ENCODE measurements at places on chromosomes 1 and 21. TPM values are rescaled to one million over a fixed set of nuclear protein-coding genes. Genes with fewer than 3 reads are reported as not detected.

DNA sequence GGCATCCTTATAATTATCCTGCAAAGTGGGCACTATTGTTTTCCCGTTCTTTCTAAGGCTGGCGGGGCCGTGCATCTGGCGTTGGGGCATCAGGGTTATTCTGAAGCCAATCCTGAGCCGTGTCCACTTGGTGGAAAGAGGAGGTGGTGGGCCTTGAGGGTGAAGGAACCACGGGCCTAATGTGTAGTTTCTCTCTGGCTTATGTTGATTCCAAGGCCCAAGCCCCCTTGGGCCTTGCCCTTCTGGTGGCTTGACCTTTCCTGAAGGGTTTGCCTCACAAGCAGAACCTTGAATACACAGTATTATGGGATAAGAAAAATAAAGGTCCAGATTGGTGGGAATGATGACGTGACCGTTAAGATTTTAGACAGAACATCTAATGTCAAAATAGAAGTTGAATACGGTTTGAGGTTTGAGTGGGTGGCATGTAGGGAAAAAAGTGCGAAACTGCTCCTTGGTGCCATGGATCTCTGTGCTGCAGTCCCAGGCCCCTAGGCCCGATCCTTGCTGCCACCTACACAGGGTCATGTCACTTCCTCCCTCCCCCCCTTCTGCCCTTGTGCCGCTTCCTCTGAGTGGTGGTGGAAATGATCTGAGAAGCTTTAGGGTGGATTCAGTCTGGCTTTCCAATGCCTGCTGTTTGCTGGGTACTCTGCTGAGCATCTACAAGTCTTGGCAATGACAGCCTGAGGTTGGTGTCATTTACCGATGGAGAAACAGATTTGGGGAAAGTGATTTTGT lies 90.5 kb downstream of the PRDM2 start:
- DNase-seq = no peak

GRCh38 chr1:84862810-84863251 lies 30.2 kb downstream of the LPAR3 start:
- DNase-seq = no peak

DNA sequence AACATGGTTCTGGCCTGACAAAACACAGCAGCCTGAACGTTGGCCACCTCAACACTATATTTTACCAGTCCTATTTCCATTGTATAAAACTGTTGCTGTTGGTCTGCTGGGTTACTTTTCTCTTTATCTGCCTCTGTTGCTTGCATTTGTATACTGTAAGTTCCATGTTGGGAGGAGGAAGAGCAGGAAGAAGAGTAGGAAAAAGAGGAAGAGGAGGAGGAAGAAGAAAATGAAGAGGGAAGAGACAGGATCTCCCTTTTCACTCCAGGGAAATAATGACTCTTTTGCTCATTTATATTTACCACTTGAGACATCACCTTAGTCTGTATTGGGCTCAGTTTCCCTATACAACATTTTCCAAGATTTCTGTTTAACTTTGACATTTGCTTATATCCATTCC lies 134.2 kb downstream of the PTPRC start:
- DNase-seq = no peak

DNA sequence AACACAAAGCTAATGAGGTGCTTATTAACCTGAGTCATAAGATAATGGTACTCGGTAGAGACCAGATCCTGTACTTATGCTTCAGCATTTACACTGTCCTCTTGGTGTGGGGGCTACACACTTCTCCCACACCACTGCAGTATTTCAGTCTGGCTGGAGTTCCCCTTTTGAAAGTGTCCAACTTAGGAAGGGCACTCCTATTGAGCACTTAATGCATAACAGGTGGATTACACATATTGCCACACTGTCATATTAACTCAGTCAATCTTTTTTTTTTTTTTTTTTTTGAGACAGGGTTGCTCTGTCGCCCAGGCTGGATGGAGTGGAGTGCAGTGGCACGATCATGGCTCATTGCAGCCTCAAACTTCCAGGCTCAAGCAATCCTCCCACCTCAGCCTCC lies 1.5 kb downstream of the GPATCH4 start:
- no peak for DNase-seq

DNA sequence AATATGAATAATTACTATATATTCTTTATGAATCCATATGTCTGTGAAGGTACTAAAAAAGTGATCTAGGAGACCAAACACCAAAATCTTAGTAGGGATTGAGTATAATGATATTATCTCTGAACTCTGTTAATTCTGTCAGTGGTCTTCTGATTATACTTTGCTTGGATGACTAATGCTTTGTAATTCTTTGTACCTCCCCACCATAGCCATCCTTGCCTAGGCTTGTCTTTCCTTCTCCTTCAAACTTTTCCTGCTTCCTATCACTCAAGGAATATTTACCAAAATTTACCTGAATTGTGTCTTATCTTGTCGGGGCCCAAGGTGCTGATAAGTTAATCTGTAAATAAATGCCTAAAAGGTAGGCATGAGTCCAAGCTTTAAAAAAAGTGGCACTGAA lies 845 bp upstream of the RGS5 start:
- no peak for DNase-seq

- DNase-seq = no peak
These were observed 144.3 kb downstream of the DNM3 start for GRCh38 chr1:171985639-171986038.

- no peak for DNase-seq
These were observed 766.5 kb upstream of the B3GALT2 start for GRCh38 chr1:193952778-193953374.

DNA sequence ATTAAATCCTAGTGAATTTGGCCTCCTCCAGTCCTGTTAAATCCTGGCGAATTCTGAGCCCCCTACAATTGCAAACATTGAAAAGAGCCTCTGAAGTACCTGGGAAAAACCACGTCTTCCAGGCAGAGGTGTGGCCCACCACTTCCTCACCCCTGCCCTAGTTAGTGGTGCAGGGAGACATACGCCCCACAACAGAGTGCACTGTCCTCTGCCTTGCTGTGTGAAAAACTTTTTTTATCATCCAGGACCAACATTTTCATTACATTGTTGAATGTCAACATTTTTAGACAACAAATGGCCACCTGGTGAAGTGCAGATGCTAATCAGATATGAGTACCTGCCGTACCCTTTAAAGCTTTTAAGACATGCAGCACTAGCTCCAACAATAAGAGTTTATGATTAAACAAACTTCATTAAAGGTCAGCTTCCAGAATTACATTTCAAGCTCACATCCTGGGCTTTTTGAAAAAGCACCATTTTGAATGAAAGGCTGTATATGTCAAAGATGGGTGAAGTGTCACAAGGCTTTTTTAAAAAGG lies 13.6 kb upstream of the TMPRSS2 start:
- DNase-seq = no peak

DNA sequence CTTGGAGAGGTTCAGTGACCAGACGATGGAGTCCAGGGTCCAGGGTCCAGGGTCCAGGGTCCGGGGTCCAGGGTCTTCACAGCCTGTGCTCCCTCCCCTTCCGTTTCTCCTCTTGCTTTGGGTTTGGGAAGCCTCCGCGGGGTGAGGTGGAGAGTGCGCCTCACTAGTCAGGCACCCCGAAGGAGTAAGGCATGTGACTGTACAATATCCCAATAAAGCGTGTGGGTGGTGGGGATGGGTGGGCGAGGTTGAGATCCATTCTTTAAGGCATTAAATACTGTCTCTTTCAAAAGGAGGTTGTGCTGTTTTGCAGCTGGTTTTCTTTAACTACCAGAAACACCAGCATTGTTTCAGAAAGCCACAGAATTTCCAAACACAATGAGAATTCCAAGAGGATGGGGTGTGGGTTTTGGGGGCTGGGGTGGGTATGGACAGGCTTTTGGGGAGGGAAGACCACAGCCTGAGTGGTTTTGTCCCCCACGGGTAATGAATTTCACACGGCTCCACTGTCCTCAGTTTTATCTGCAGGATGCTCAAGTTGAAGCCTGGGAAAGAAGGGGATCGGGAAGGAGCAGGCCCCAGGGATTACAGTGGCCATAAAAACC lies 65.7 kb downstream of the KIF26B start:
- DNase-seq = no peak

The TOR1AIP2 gene
- 98.3 TPM for total RNA-seq

DNA sequence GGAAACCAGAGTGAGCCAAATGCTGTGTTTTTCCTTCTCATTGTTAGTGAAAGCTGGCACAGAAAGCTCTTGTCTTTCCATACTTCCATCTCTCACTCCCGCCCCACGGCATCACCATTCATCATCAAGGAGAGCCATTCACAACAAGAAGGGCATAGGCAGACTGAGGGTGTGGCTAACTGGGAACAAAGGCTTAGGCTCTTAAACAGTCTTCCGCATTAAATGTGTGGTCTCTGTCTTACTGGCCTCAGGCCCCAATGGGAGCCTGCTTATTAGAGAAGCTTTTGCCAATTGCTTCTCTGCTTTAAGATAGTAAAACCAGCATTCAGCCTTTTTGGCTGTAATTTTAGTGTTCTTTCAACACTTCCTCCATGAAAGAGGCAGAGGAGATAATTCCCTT lies 51.4 kb downstream of the TNFSF18 start:
- DNase-seq = no peak

- no peak for DNase-seq
These were observed 9.8 kb downstream of the ATP13A2 start for GRCh38 chr1:17001760-17002523.

The ELAVL4 gene
- not detected for total RNA-seq

The FCRLB gene
- 0.13 TPM for total RNA-seq

The LMX1A gene
- not detected for total RNA-seq

The TDRKH gene
- total RNA-seq = 4.3 TPM

The C21orf58 gene
- 0.49 TPM for total RNA-seq

The NCF2 gene
- 3.4 TPM for total RNA-seq

DNA sequence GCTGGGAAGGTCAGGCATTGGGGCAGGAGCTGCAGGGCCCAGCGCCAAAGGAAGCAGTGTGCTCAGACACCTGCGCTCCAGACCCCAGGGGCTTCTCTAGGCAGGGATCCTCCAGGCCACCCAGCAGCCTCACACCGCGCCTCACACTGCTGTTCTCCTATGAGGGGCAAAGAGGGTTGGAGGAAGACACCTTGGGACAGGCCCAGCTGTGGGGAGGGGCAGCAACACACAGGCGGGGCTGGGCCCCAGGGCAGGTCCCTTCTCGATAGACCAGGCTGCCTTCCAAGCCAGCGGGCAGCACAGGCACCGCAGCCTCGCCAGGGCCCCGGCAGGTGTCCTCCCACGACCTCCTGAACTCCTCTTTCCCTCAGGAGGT lies 20.7 kb upstream of the PRSS38 start:
- no peak for DNase-seq

DNA sequence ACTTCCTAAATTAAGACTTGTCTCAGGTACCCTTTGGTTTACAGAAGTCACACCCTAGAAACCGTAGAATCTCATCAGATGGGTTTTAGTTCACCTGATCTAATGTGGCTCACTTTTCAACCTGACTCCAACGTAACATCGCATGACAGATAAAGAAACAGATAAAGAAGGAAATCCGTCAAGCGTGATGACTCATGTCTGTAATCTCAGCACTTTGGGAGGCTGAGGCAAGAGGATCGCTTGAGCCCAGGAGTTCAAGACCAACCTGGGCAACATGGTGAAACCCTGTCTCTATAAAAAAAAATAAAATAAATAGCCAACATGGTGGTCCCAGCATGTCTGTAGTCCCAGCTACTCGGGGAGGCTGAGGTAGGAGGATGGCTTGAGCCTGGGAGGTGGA lies 97.3 kb downstream of the SPSB1 start:
- DNase-seq = no peak

- DNase-seq = no peak
These were observed 51.0 kb downstream of the TNN start for GRCh38 chr1:175118375-175119367.

DNA sequence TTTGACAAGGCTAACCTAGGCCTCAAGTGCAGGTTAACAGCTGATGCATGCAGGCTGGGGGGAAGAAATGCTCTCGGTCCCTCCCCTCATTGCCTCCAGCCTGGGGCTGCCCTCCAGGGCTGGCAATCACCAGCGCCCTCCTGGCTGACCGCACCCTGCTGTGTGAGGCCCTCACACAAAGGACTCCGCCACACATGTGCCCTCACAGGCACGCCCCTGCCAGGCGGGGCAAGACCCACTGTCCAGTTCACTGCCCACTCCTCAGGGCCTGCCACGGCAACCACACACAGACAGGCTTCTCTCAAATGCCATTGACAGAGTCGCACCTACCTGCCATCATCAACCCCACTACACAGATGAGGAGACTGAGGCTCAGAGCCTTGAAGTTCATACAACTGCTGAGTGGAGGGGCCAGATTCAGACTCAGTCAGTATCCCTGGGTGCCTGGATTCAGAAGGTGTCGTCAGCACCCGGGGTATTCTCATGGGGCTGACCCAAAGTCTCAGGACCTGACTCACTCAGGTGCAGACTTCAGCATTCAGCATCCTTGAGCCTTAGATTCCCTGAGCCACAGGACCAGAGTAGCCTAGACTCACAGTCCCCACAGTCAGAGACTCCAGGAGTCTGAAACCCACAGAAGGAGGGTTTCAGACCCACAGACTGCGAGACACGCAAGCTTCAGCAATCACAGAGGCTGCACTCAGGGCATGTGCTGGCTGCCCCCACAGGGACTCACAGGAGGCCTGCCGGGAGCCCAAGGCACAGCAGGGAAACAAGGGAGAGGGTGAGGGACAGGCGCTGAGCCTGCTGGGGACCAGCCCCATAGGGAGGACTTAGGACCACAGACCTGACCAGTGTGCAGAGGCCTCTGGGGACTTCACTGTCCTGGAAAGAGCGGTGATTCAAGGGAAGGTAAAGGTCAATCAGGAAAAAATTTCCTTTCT lies 458.0 kb downstream of the MATN1 start:
- DNase-seq = no peak

- no peak for DNase-seq
These were observed 54.2 kb downstream of the WDR64 start for GRCh38 chr1:241706257-241706656.

GRCh38 chr1:23202263-23202749 lies 15.0 kb downstream of the HTR1D start:
- no peak for DNase-seq

The OPN3 gene
- 4.1 TPM for total RNA-seq

- DNase-seq = no peak
These were observed 37.6 kb upstream of the GNPAT start for GRCh38 chr1:231203259-231204057.

- DNase-seq = no peak
These were observed 76.3 kb downstream of the ZSCAN20 start for GRCh38 chr1:33548721-33549120.
